Natural killer cell (primary cell): ENCODE measurements at places on chromosomes 13 and 19. TPM values are rescaled to one million over a fixed set of nuclear protein-coding genes. Genes with fewer than 3 reads are reported as not detected.

The PHLDB3 gene
- total RNA-seq, result 24.9 TPM

The ZFR2 gene
- total RNA-seq, result 1.6 TPM

The NLRP9 gene
- not detected for total RNA-seq

The CNN1 gene
- total RNA-seq, result not detected

The SIAH3 gene
- not detected for total RNA-seq

The AP1M2 gene
- 1.3 TPM for total RNA-seq

The FCAR gene
- total RNA-seq, result 6.7 TPM

The STARD13 gene
- total RNA-seq, result not detected

The INSR gene
- 0.50 TPM for total RNA-seq

The PRSS57 gene
- 11.7 TPM for total RNA-seq

The PLIN4 gene
- total RNA-seq, result not detected

The ZNF837 gene
- total RNA-seq, result 1.3 TPM

The EPSTI1 gene
- total RNA-seq, result 34.4 TPM

The IL12RB1 gene
- total RNA-seq, result 105 TPM

DNA sequence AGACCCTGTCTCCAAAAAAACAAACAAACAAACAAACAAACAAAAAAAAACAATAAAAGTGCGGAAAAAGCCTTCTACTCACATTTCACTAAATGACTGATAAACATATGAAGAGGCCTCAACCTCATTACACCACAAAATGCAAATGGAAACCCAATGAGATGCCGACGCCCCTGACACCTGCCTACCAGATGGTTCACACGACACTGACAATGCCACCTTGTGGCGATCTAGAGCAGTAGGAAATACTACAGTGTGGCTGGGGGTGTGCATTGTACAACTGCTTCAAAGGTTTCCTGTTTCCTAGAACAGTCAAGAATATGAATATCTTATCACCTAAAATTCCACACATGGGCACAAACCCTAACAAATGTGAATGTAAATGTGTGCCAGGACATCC, 14.0 kb downstream of the SCGB2B2 start:
- H3K36me3 ChIP-seq, result no peaks in the 10 kb centered on the region

- no peaks in the 10 kb centered on the region for H3K27me3 ChIP-seq
- peaks cover 33% of the 10 kb centered on the region for H3K36me3 ChIP-seq
- peak within 1 kb of the TSS; percentile 84 for H3K27ac ChIP-seq
- peak; percentile 73 for DNase-seq
Observed at GRCh38 chr19:49335071-49335783, at the start of gene CD37. CD37 (plus strand) TSS chr19:49335406; CDS start chr19:49335541, 135 bp downstream.

GRCh38 chr13:41960637-41961465, at the start of gene VWA8:
VWA8 (minus strand) TSS chr13:41961109; CDS start chr13:41961015, 94 bp downstream.
- no peaks in the 10 kb centered on the region for H3K27me3 ChIP-seq
- peak; percentile 90 for DNase-seq
- no peaks in the 10 kb centered on the region for H3K36me3 ChIP-seq
- H3K4me1 ChIP-seq, result peaks cover 10% of the 10 kb centered on the region
- H3K4me3 ChIP-seq, result peak within 1 kb of the TSS; percentile 86
- H3K27ac ChIP-seq, result peak within 1 kb of the TSS; percentile 80

- no peaks in the 10 kb centered on the region for H3K4me1 ChIP-seq
- no peaks in the 10 kb centered on the region for H3K36me3 ChIP-seq
- DNase-seq, result no peak
- H3K27ac ChIP-seq, result no peak overlapping the region
Observed at GRCh38 chr19:38784224-38784623, 4.8 kb upstream of the LGALS7B start.

DNA sequence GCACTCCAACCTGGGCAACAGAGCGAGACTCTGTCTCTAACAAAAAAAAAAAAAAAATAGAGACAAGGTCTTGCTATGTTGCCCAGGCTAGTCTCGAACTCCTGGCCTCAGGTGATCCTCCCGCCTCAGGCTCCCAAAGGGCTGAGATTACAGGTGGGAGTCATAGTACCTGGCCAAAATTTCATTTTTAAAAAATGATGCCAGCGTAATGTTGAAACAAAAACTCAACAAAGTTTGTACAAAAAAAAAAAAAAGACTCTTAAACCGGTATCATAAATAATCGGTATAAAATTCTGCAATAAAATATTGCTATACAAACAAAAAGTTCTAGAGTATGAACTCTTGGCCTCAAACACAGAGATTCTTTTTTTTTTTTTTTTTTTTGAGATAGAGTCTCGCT, 3.5 kb downstream of the GMFG start:
- peaks cover 75% of the 10 kb centered on the region for H3K4me1 ChIP-seq
- H3K36me3 ChIP-seq, result peaks cover 41% of the 10 kb centered on the region
- no peak overlapping the region for H3K27ac ChIP-seq
- no peak overlapping the region for H3K4me3 ChIP-seq

- H3K4me1 ChIP-seq, result peaks cover 75% of the 10 kb centered on the region
- H3K36me3 ChIP-seq, result peaks cover 5% of the 10 kb centered on the region
- peak overlapping the region; percentile 84 for H3K27ac ChIP-seq
- DNase-seq, result no peak
- peak overlapping the region; percentile 55 for H3K4me3 ChIP-seq
- peaks cover 4% of the 10 kb centered on the region for H3K27me3 ChIP-seq
Observed at GRCh38 chr19:13103581-13104359, 1.1 kb upstream of the LYL1 start.

GRCh38 chr19:35911790-35912189, 3.7 kb upstream of the TYROBP start:
- no peak overlapping the region for H3K27ac ChIP-seq
- H3K4me1 ChIP-seq, result peaks cover 46% of the 10 kb centered on the region
- no peaks in the 10 kb centered on the region for H3K36me3 ChIP-seq
- DNase-seq, result no peak

- DNase-seq, result peak; percentile 79
- no peaks in the 10 kb centered on the region for H3K27me3 ChIP-seq
- peaks cover 23% of the 10 kb centered on the region for H3K36me3 ChIP-seq
Observed at GRCh38 chr19:10565028-10565566, 713 bp downstream of the KRI1 start.

DNA sequence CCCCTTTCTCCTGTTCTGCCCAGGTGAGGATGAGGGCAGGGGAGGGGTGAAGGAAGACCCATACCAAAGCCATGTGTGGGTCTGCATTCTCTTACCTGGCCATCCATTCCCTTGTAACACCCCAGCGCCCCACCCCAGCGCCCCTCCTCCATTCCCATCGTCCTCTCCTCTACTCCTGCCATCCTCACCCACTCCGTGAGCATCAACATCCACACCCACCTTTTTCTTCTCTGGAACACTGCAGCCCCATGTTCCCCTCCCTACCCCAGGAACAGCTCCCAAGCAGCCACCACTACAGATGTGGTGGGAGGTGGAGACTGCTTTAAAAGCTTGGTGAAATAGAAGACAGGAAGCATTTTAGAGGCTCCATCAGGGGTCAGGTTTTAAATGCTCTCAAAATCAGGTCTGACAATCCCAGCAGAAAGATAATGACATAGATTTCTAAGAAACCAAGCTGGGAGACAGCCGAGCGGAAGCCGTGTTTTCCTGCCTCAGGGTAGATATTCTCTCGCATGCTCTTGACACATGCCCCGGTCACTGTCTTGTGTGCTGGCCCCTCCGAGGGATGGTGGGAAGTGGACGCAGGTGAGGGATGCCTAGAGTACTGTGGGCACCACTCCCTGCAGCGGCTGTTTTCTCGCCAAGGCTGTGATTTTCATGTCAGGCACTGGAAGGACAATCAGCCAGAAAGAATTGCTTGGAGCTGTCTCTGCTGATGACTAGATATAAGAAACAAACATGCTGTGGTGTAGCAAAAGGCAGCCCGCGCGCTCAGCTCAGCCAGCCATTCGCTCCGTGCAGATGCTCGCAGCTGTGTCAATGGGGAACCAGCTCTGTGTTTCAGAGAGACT, 9.8 kb downstream of the MEDAG start:
- no peak for DNase-seq
- H3K27ac ChIP-seq, result no peak overlapping the region
- H3K27me3 ChIP-seq, result no peaks in the 10 kb centered on the region
- H3K4me3 ChIP-seq, result no peak overlapping the region
- no peaks in the 10 kb centered on the region for H3K4me1 ChIP-seq

GRCh38 chr13:95924389-95924994, 128.7 kb downstream of the UGGT2 start:
- H3K27ac ChIP-seq, result no peak overlapping the region
- no peak overlapping the region for H3K4me3 ChIP-seq
- no peak for DNase-seq
- H3K27me3 ChIP-seq, result no peaks in the 10 kb centered on the region
- H3K36me3 ChIP-seq, result no peaks in the 10 kb centered on the region

- H3K36me3 ChIP-seq, result no peaks in the 10 kb centered on the region
- H3K4me3 ChIP-seq, result no peak overlapping the region
- peaks cover 12% of the 10 kb centered on the region for H3K4me1 ChIP-seq
- H3K27ac ChIP-seq, result no peak overlapping the region
- H3K27me3 ChIP-seq, result no peaks in the 10 kb centered on the region
Observed at GRCh38 chr13:97205982-97206381, 16.2 kb upstream of the MBNL2 start.

DNA sequence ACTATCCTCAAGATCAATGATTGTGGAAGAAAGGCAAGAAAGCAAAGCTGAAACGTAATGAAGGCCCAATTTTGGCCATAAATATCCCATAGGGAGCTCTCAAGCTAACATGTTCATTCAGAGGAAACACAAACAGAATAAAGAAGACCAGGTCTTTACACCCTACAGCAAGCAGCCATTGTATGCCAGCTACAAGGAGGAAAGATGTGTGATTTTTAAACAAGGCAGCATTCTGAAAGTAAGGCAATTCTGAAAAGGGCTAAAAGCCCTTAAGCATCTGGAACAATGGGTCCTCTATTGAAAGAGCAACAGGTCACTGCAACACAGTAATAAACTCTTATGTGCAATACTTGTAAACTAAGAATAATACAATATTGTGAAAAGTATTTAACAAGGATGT, 1002.4 kb downstream of the SLITRK1 start:
- DNase-seq, result no peak
- H3K4me3 ChIP-seq, result no peak overlapping the region
- no peaks in the 10 kb centered on the region for H3K27me3 ChIP-seq
- H3K27ac ChIP-seq, result no peak overlapping the region
- H3K4me1 ChIP-seq, result no peaks in the 10 kb centered on the region

- peaks cover 44% of the 10 kb centered on the region for H3K4me1 ChIP-seq
- H3K27me3 ChIP-seq, result peaks cover 19% of the 10 kb centered on the region
- H3K27ac ChIP-seq, result no peak within 1 kb of the TSS
- H3K36me3 ChIP-seq, result no peaks in the 10 kb centered on the region
- DNase-seq, result peak; percentile 58
Observed at GRCh38 chr19:45498411-45499195, at the start of gene PPM1N. PPM1N (plus strand) TSS chr19:45498443; CDS start chr19:45498473, 30 bp downstream.

GRCh38 chr13:73224703-73225102, 165.9 kb downstream of the KLF5 start:
- no peaks in the 10 kb centered on the region for H3K36me3 ChIP-seq
- DNase-seq, result peak; percentile 14
- no peak overlapping the region for H3K4me3 ChIP-seq
- H3K27ac ChIP-seq, result no peak overlapping the region
- H3K27me3 ChIP-seq, result no peaks in the 10 kb centered on the region

GRCh38 chr19:55304279-55304978, 20.6 kb downstream of the BRSK1 start:
- no peaks in the 10 kb centered on the region for H3K36me3 ChIP-seq
- no peak overlapping the region for H3K27ac ChIP-seq
- H3K4me1 ChIP-seq, result peaks cover 15% of the 10 kb centered on the region
- H3K27me3 ChIP-seq, result no peaks in the 10 kb centered on the region

DNA sequence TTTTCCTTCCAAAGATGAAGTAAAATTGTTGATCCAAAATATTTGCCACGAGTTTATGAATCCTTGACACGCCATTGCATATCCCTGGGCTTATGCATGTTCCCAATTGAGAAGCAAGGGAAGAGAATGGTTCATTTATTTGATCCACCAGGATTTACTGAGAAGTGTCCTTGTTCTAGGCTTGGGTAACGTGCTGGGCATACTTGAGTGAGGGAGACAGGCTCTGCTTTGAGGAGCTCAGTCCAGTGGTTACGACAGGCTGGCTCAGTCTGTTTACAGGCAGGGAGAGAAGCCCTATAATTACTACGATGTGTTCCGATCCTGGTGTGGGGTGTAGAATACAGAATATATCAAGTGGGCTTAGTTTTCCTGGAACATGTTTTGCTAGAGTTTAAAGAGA, 6.3 kb upstream of the PNMA8C start:
- no peak overlapping the region for H3K4me3 ChIP-seq
- H3K36me3 ChIP-seq, result no peaks in the 10 kb centered on the region
- no peak overlapping the region for H3K27ac ChIP-seq

- DNase-seq, result no peak
- no peaks in the 10 kb centered on the region for H3K36me3 ChIP-seq
- H3K27me3 ChIP-seq, result no peaks in the 10 kb centered on the region
Observed at GRCh38 chr13:38844581-38844980, 146.1 kb downstream of the STOML3 start.

DNA sequence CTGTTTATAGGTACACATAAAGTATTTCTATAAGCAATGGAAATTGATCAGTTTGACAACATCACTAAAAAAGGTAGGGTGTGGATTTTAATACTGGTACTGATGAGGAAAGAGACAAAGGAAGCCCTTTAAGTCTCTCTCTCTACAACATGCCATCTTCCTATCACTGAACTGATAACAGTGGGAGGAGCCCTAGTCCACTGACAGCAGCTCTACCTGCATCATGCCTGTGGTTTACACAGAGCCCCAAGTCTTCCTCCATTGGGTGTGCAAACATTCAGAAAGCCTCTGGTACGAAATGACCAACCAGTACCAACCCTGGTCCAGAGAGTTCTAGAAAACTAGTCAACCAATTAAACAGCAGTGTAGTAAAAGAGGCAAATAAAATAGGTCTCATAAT, 53.4 kb downstream of the KLF12 start:
- H3K27me3 ChIP-seq, result no peaks in the 10 kb centered on the region
- no peaks in the 10 kb centered on the region for H3K36me3 ChIP-seq
- H3K27ac ChIP-seq, result no peak overlapping the region
- H3K4me3 ChIP-seq, result no peak overlapping the region

DNA sequence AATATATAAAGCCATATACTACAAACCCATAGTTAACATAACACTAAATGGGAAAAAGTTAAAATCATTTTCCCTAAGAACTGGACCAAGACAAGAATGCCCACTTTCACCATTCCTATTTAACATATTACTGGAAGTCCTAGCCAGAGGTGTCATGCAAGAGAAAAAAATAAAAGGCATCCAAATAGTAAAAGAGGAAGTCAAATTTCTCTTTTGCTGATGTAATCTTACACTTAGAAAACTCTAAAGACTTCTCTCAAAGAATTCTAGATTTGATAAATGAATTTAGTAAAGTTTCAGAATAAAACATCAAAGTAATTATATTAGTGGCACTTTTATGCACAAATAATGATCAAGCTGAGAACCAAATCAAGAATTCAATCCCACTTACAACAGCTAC, 678.9 kb upstream of the SLITRK5 start:
- H3K4me3 ChIP-seq, result no peak overlapping the region
- DNase-seq, result no peak
- H3K36me3 ChIP-seq, result no peaks in the 10 kb centered on the region

DNA sequence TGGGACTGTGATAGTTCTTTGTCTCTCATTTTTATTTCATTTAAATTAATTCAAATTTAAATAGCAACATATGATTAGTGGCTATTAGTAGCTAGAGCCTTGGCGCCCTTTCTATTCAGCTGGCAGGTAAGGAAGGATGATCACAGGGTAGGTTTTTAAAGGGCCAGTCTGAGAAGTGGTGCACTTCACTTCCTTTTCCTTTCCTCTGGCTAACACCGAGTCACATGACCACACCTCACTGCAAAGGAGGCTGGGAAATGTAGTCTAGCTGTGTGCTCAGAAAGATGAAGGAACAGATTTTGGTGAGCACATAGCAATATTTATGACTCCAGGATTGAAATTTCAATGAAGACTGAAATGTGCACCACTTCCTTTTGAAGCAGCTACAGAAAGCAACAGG, 128.7 kb downstream of the TSHZ3 start:
- no peaks in the 10 kb centered on the region for H3K36me3 ChIP-seq
- no peak overlapping the region for H3K27ac ChIP-seq
- no peak overlapping the region for H3K4me3 ChIP-seq
- peak; percentile 68 for DNase-seq

- peak overlapping the region; percentile 69 for H3K27ac ChIP-seq
- H3K27me3 ChIP-seq, result no peaks in the 10 kb centered on the region
- no peak for DNase-seq
Observed at GRCh38 chr13:110716247-110716515, 2.7 kb downstream of the ING1 start.
